Activated CD4-positive, alpha-beta T cell treated with anti-CD3 and anti-CD28 coated beads, Interleukin-2, amount 50 U/mL, for 4 hours (primary cell): ENCODE measurements at places on chromosomes 11 and 22.
A peak's percentile ranks its signal among the peaks of the same experiment; 100 is the strongest.

- no peak for DNase-seq
These were observed 955.6 kb downstream of the OPCML start for GRCh38 chr11:132576706-132577105.

- DNase-seq: no peak
These were observed 17.6 kb upstream of the GRK2 start for GRCh38 chr11:67248653-67249052.

DNA sequence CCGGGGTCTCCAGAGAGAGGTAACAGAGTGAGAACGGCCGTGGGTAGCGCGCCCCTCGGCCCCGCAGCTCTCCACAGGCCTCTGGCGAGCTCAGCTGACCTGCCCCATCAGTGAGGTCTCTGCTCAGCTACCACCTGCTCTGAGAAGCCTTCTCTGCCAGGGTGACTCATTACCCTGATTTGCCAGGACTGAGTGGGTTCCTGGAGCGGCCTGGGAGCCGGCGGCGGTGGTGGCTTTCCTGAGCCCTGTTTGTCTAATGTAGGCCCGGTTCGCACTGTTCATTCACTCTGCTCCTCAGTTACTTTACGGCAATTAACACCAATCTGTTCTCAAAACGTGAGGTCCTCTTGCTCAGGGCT, 351.0 kb upstream of the B3GAT1 start:
- no peak for DNase-seq

DNA sequence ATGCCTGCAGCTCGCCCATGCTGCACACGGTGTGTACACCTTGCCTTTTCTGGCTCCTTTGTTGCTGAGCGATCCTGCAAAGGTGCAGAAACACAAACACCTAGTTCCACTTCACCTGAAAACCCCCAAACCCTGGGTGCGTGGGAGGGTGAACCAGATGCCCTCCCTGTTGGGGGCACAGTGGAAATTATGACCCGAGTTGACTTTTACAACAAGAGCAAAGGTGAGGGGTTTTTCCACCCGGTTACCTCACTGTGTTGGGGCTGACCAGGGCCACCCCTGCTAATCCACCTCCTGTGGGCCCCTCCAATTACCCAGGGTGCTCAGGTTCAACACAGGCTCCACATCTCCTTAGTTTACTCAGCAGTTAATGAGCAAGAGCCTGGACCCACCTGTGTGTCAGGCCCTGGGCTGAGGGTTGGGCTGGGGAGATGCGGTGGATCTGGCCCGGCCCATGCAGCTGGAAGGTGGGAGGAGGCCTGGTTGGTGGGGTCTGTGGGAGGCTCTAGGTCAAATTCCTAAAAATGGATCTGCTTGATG, 42.1 kb downstream of the LRRC32 start:
- peak; percentile 5 for DNase-seq

DNA sequence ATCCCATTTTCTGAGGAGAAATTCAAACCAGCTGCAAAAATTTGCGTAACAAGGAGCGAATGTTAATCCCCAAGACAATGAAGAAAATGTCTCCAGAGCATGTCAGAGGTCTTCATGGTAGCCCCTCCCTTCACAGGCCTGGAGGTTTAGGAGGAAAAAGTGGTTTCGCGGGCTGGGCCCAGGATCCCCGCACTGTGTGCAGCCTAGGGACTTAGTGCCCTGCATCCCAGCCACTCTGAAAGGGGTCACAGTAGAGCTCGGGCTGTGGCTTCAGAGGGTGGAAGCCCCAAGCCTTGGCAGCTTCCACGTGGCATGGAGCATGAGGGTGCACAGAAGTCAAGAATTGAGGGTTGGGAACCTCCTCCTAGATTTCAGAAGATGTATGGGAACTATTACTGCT, 87.4 kb downstream of the BRD1 start:
- DNase-seq: no peak

- no peak for DNase-seq
These were observed 377.6 kb downstream of the CADM1 start for GRCh38 chr11:115126515-115127208.

GRCh38 chr11:44564670-44565210, 723 bp upstream of the CD82 start:
- DNase-seq: no peak

DNA sequence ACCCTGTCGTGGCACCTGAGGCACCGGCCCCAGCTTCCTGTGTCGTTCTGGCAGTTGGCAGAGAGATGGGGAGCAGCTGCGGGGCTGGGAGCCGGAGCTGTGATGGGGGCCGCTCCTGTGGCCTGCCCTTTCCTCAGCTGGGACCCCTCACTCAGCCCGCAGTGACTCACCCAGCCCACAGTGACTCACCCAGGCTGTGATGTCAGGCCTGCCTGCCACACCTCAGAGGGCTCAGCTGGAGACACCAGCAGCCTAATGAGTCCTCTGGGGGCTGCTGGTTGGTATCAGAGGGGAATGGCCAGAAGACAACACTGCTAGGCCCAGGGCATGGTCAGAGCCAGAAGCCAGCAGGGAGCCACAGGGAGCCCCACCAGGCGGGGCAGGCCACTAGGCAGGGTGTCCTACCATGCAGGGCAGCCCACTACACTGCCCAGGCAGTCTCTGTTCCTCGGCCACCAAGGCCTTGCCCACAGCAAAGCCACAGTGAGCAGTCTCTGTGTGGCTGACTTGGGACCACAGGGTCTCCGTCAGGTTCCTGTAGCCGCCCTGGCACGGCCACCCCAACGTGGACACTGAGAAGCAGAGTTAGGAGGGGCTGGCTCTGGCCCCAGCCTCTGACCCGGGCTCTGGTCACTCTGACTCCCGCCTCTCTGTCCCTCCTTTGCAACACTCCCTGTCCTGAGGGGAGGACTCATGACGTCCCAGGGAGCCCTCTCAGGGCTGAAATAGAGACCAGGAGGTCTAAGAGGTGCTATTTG, 4.2 kb upstream of the FXYD2 start:
- DNase-seq: peak; percentile 87

- no peak for DNase-seq
These were observed 70.2 kb downstream of the DDX10 start for GRCh38 chr11:108734956-108735559.

DNA sequence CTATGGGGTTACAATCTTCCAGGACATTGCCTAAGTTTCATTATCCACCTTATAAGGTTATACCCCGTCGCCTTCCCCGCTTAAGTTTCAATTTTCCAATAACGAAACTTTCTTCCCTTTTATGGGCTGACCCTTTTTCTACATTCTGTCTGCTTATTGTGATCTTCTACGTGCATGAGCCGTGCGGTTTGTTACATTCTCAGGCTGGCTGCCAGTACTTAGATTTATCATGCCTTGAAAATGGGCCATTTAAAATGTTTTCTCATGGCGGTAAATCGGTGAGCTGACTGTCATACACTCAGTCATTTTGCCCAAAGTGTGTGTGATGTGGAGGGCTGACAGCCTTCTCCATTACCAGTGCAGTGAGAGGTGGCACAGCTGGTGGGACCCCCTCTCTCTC, 23.3 kb downstream of the DGCR6L start:
- no peak for DNase-seq

DNA sequence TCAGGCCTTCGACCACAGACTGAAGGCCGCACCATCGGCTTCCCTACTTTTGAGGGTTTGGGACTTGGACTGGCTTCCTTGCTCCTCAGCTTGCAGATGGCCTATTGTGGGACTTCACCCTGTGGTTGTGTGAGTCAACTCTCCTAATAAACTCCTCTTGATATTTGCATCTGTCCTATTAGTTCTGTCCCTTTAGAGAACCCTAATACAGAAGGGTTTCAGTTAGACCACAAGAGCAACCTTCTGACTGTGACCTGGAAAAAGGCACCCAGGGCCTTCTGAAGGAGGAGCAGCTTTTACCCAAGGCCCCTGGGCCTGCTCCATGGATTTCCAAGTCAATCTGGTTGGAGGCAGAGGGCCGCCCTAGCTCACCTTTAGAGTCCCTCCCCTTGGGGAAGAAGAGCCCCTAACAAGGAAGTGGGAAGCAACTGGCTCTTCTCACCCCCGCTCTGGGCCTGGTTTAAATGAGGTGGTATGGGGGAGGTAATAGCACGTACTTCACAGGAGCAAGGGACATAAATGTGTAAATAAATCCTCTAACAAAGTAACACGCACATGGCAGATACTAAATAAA, 11.2 kb upstream of the CHST1 start:
- DNase-seq: no peak

DNA sequence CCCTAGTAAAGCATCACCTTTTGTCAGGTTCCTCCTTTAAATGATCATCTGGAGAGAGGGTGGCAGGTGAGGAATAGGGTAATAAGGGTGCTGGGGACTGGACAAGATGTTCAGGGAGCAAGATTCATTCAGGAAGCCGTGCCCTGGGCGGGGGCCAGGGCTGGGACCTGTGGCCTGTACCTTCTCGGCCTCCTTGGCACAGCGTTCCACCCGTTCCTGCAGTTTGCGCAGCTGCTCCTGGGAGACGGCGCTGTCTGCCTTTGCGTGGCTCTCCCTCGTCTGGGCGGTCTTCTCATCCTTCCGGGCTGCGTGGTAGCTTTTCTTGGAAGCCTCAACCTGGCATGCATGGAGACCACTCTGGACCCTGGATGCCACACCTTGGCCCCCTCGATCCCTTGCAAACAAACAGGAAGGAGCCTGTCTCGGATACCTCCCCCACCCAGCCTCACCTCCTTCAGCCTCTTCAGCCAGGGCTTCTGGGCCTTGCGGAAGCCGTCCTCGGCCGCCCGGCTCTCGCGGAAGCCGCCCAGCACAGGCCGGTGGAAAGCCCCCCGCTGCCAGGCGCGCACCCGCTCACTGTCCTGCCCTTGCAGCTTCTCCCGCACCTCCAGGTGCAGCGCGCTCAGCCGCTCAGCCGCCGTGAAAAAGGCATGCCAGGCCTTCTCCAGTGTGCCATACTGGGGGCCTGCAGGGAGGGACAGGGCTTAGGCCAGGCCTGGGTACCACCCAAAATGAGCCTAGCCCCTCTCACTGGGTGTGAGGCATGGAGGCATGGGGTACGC, 3.5 kb upstream of the ARFGAP2 start:
- DNase-seq: no peak

GRCh38 chr11:8870411-8871170, 40.4 kb upstream of the AKIP1 start:
- DNase-seq: no peak

DNA sequence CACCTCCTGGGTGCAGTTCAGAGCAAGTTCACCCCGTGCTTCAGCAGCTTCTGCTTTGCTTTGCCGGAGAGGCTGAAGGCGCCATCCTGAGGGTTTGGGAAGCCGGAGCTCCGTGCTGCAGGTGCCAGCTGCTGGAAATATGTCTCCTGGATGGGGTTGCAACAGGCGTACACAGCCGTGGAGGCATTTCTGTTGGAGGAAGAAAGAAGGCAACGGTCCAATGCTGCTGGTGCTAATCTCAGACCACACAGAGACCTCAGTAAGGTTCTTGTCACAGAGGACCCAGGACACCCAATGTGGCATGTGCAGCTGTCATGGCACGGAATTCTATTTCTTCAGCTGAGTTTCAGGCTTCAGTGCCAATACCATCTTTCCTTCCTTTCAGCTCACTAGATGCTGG, 24.2 kb downstream of the ASPHD2 start:
- DNase-seq: no peak

DNA sequence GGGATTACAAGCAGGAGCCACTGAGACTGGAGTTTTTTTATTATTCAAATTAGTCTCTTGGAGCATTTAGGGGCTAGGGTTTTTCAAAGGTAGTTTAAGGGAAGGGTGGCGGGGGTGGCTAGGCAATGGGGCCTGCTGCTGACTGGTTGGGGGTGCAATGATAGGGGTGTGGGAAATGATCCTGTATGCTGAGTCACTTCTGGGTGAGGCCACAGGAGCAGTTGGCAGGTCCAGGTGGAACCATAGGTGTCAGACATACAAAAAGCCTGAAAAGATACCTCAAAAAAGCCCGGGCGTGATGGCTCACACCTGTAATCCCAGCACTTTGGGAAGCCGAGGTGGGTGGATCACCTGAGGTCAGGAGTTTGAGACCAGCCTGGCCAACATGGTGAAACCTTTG, 13.7 kb downstream of the MTFP1 start:
- DNase-seq: no peak

- DNase-seq: no peak
These were observed 1.3 kb downstream of the TIGD3 start for GRCh38 chr11:65355776-65356393.

DNA sequence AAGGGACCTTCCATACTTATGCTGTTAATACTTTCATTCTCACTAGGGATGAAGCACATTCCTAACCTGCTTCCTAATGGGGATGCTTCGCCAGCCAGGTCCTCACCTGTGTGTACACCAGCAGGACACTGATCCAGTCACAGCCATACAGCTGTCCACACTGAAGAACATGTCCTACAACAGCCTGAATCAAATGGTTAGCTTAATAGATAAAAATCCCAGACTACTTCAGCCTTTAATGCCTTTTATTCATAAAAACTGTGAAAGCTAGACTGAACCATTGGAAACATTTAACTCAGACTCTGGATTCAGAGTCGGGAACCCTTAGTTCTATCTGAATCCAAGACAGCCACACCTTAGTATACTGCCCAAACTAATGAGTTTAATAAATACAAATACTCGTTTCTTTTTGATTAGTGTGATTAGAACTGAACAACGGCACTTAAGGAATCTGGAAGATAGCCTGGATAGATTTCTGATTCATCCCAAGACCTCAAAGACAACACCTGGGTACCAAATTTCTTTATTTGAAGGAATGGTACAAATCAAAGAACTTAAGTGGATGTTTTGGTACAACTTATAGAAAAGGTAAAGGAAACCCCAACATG, 3.3 kb downstream of the FTH1 start:
- no peak for DNase-seq

GRCh38 chr22:49751966-49752597, 75.6 kb downstream of the BRD1 start:
- no peak for DNase-seq

- no peak for DNase-seq
These were observed 138.0 kb upstream of the POU2AF2 start for GRCh38 chr11:111107501-111107900.

DNA sequence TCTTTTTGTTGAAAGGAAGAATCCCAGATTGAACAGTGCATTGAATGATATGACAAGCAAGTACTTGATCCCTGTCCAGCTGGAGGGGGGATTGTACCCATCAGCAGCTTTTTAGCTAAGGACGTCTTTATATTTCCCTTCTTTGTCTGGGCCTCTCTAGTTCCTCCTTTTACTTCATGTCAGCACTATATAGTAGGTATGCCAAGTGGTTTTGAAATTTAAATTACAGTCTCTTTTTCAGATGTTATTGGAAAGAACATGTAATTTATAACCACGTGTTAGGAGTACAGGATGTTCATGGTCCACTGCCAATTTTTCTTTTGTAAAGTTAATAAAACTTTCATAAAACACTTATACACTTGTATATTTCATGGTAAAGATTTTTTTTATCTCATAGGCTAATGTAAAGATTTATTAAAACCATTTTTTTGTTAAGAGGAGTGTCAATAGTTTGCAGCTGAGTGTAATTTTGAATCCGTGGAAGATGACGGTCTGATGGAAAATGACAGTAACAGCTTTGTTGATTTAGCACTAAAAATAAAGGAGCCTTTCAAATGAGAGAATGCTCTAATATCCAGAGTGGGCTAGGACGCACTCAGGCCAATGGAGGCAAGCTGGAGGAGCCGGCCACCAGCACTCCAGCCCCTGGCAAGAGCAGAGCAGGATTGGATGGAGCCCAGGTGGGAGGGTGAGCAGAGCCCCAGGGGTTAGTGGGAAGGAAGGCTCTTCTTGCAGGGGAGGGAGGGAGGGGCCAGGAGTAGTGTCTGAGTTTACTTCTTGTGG, 488.3 kb downstream of the INSC start:
- DNase-seq: no peak
